ENCODE measurements at places on chromosomes 12 and 14.
A peak's percentile ranks its signal among the peaks of the same experiment; 100 is the strongest.

- DNase-seq, result no peak
Observed at GRCh38 chr12:29176941-29177340, 27.9 kb downstream of the FAR2 start.

DNA sequence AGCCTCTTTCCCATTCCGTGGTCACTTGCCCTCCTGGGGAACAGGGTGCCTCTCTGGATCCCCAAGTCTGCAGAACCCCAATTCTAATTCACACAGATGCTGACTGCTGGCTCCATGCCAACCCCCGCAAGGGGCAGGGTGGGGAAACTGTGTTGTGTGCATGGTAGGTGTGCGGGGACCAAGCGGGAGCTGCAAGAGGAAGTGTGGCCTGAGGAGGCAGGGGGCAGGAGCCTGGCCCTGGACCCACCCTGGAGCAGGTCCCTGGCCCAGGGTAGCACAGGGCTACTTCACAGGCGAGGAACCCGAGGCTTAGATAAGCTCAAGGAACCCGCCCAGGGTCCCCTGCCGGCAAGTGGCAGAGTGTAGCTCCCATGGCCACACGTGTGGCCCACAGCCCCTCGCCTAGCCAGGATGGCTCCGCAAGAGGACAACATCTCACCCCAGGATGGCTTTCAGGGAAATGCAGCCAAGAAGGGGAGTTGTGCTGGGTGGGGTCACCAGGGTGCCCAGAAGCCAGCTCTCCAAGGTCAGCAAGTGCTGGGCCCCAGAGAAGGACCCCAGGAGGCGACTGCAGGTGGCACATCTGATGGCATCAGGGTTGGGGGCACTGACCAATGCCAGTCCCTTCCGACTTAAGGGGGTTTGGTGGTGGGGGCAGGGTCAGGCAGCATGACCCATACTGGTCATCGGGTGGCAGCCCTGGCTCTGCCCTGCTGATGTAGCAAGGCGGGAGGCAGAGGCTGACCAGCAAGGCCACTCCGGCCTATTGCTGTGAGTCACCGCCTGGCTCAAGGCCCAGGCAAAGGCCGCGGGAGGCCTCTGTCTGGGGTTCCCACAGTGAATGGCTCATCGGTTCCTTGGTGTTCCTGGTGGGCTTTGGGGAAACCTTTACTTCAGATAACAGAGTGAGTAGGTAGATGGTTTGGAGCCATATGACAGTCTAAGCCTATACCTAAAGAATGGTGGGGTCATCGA, 37.3 kb upstream of the EML1 start:
- peak; percentile 92 for DNase-seq

- DNase-seq, result peak; percentile 98
Observed at GRCh38 chr14:74620497-74620921, 8.5 kb upstream of the LTBP2 start.

- no peak for DNase-seq
Observed at GRCh38 chr14:84323978-84324377, 1206.0 kb upstream of the FLRT2 start.

DNA sequence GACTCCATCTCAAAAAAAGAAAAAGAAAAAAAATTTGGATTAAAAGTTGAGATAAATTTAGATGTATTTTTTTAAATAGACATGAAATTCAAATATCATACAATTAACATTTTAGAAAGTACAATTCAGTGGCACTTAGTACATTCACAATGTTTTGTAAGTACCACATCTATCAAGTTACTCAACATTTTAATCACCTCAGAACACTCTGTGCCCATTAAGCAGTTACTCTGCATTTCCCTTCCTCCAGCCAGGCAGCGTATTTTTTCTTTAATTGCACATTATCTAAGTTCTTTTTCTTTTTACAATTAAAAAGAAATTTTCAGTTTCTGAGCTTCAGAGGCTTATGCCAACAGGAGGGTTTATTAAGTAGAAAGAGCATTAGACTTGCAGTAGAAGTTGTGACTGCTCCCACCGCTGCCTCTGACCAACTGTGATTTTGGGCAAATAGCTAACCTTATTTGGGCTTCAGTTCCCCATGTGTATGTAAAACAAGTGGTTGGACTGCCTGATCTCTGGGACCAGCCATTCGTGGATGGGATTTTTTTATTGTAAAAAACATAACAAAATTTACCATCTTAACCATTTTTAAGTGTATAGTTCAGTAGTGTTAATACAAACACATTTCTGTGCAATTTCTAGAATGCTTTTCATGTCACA, 65.7 kb downstream of the WNK1 start:
- no peak for DNase-seq

- no peak for DNase-seq
Observed at GRCh38 chr12:98471085-98471484, 44.3 kb upstream of the TMPO start.

GRCh38 chr12:39301422-39301821, 141.5 kb downstream of the KIF21A start:
- no peak for DNase-seq

DNA sequence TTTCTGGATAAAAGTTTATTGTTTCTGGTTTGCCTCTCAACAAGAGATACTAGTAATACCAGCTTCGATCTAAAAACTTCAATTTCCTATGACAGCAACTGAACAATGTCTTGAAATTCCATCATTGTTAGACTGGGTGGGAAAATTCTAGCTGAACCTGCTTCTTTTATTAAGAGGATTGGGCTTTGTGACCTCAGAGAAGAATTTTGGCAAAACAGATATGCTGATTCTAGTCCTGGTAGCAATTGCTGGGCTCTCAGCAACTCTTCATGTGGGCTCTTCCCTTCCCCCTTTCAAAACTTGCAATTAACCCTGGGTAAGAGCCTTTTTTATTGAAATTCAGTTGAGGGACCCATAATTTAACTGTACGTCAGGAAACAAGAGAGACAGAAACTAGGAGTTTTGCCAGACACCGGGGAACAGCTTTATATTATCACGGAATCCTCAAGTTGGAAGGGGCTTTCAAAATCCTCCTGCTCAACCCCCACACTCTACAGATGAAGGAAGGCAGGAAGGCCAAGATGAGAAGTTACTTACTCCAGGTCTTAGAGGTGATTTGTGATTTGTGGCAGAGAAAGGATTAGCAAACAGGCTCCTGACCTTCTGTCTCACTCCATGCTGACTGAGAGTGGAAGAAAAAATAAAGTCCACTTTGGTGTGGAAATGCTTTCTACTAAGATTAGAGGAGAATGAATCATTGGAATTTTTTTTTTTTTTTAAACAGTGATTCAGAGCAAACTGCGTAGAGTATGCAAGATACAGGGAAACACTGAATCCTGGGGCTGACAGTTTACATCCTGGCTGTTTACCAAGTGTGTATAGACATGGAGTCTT, 239.0 kb upstream of the ATP2B1 start:
- peak; percentile 80 for DNase-seq

DNA sequence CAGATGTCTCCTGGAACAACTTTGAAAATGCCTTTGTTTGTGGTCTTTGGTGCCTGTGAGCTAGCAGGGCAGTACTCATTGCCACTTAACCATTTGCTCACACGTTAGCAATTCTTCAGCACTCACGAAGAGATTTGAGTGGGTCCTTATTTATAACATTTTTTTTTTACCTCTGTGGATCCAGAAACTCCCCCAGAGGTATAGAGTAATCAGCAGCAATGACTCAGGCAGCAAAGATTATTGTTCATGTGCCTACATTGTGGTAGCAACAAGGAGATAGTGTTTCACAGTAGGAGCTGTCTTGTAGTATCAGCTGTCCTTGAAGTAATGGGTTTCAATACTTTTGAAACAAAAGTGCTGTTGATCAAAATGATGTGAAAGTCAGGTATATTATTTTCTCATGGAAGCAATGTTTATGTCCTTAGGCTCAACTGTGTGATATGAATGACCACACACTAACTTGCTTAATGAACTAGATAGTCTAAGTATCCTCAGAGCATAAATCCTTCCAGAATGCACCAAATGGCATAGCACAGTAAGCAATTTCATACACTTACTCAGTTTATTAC, 304.1 kb downstream of the EGLN3 start:
- DNase-seq, result peak; percentile 3

DNA sequence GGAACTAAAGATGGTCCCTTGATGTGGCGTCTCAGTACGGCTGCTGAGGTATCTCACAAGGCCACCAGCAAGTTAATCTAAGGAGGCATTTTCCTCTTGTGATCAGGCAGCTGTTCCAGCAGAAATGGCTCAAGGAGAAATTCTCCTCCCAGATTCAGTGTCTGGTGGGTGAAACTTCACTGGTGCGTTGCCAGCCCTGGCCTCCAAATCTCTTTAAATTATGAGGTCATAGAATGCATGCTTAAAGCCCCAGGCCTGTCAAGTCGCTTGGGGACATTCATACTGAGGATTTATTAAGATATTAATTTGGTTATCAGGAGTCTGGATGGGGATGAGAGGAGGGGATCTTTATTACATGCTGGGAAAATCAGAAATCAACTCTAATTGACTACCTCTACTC, 72.9 kb downstream of the PPP2R5C start:
- no peak for DNase-seq

- DNase-seq, result peak; percentile 100
Observed at GRCh38 chr12:122946690-122947341, 19.4 kb downstream of the ABCB9 start.

DNA sequence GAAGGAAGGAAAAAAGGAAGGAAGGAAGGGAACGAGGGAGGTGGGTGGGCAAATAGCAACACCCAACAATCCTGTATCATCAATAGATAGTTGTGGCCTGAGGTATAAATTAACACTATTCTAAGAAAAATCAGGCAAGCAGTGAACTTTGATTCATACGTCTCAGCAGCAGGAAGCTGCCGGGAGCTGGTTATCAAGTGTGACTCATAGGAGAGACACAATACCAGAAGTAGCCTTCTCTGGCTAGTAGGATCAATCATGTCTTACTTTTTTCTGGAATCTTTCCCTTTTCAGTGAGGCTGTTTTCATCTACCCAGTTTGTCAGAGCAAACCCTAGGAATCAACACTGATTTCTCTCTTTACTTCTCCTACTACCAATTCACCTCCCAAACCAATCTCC, 780.5 kb downstream of the NRXN3 start:
- no peak for DNase-seq

DNA sequence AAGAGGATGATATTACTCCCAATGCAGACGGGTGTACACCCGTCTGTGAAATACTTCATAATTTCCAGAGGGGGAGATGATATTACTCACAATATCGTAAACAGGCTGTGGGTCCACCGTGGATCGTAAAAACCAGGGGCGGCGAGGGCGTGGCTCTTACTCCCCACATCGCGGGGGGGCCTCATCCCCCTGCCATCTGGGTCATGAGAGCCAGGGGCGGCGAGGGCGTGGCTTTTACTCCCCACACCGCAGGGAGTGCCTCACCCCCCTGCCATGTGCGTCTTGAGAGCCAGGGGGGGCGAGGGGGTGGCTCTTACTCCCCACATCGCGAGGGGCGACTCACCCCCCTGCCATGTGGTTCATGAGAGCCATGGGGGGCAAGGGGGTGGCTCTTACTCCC, 86.2 kb upstream of the GNG2 start:
- DNase-seq, result no peak

GRCh38 chr12:23211384-23212320, 586.7 kb downstream of the ETNK1 start:
- no peak for DNase-seq

GRCh38 chr12:111313833-111314259, 55.0 kb downstream of the PHETA1 start:
- DNase-seq, result peak; percentile 69

GRCh38 chr14:23543403-23543802, 8.2 kb downstream of the ZFHX2 start:
- DNase-seq, result no peak

DNA sequence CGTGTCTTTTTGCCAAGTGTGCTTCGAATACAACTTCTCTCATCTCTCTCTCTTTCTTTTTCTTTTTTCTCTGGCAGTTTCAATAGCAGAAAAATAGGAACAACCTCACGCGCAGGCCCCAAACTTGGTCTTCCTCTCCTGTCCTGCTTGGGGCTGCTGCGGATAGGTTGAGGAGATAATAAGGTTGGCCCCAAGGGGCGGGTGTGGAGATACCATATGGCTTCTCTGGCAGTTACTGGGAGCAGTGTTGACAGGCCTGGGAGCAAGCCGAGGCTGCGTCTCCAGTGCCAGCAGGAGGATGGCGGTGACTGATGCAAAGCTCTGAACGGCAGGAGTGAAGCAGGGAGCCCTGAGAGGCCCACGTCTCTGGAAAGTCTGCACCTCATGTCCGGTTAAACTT, 89.5 kb upstream of the MANSC4 start:
- no peak for DNase-seq

DNA sequence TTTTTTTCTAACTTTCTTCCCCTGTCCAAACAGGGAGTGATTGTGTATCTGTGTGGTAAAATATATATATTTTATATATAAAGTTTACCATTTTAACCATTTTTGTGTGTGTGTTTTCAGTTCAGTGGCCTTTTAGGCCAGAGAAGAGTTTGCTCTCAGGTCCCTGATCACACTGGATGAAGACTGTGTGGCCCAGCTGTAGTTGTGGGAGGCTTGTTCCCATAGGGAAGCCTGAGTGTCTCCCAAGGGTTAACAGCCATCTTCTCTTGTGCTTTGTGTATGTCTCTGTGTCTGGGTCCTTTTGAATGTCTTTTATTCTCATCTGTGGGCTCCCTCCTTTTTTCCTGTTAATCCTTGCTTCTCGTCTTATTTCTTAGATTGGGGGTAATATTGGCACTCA, 23.4 kb downstream of the CGRRF1 start:
- no peak for DNase-seq

GRCh38 chr14:102378830-102379229, 16.1 kb downstream of the TECPR2 start:
- DNase-seq, result no peak

GRCh38 chr12:45962553-45963325, 27.6 kb downstream of the SCAF11 start:
- DNase-seq, result no peak

DNA sequence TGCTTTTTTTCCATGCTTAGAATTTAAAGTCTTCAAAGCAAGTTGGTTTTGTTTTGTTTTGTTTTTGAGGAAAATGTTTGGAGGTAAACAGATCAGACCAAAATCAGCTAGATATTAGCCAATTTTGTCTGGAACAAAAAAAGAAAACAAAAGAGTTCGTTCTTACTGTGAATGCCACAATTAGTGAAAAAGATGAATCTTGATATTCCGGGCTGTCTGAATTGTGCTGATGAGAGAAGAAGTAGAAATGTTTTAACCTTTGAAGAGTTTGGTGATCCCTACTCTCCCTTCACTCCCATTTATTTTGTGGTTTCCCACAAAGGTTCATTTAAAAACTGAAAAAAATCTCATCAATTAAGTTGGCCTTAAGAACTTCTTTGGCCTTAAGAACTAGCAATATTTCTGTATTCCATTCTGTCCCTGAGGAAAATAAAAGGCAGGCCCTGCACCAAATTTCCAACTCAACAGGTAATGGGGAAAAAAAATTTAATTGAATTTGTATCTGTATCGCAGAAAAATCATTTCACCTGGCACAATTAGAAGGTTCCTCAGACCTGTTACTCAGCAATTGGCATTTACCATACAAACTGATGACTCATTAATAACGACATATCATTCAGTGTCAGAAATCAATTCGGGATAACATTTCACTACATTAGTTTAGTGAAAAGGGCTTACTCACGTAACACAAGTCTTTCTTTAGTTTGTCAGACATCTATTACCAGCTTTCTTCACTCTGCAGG, 562 bp upstream of the GLIPR1L2 start:
- DNase-seq, result no peak

DNA sequence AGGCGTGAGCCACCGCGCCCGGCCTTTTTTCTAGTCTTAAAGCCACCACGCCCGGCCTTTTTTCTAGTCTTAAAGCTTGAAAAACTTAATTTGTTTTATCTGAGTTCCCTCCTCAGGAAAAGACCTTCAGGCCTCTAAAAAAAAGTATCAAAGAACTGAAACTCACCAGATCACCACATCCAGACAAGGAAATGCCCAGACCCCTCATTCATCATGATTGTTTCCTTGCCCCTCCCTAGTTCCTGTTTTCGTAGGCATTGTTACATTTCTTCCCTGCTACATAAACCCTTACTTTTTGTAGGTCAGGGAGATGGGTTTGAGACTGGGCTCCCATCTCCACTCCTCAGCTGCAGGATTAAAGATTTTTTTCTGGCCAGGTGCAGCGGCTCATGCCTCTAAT, 21.1 kb upstream of the VWF start:
- DNase-seq, result no peak

Measured in ACHN (cell line).